ENCODE measurements at places on chromosomes 7 and 10. TPM values are rescaled to one million over a fixed set of nuclear protein-coding genes. Genes with fewer than 3 reads are reported as not detected.
A peak's percentile ranks its signal among the peaks of the same experiment; 100 is the strongest.

DNA sequence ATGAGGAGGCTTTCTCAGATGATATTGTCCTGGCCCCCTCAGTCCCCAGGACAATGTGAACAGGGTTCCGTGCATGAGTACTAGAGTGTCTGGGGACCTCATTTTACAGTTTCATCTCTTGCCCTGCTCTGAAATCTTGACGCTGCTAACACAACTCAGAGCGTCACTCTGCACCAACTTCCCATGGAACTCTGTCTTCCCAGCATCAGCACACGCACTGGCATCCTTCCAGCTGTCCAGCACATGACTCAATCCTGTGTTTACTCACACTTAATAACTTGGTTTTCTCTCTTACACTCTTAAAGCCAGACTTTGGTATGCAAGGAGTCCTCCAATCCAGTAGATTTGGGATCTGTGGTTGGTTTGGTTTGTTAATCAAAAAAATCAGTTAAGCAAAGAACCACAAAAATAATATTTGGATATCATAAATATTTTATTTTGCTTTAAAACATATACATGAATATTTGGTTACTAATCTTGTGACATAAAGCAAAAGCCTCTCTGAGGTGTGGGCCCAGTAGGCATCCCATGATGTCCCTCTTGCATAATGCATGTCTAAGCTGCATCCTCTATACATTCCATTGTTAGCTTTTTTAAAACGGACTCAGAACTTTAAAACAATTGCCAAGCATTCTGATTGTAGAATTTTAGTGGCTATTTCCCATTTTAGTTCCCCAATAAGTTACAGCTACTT, 131.0 kb downstream of the CXCL12 start:
- peak; percentile 36 for DNase-seq
- H3K4me3 ChIP-seq, result no peak overlapping the region
- H3K27ac ChIP-seq, result no peak overlapping the region
- H3K4me1 ChIP-seq, result no peaks in the 10 kb centered on the region
- no peaks in the 10 kb centered on the region for H3K36me3 ChIP-seq

Gene GHRHR
- total RNA-seq, result not detected

DNA sequence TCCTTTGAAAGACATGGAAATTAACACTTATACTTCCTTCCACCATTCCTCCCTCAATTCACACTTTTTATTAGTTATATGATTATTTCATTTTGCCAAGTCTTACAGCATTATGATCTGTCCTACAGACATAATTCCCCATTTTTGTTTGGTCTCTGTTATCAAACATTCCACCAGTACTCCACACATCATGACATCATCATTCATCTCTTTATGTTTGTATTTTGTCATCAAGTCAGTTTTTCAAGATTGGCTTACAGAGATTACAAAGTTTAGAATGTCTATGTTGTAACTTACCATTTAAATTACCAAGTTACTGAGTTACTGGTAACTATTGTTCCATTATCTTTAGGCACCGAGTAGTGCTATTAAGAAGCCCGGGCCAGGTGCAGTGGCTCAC, 150.2 kb downstream of the HTR7 start:
- no peak overlapping the region for H3K4me3 ChIP-seq
- H3K27me3 ChIP-seq, result no peaks in the 10 kb centered on the region
- H3K4me1 ChIP-seq, result no peaks in the 10 kb centered on the region
- H3K27ac ChIP-seq, result no peak overlapping the region
- H3K36me3 ChIP-seq, result no peaks in the 10 kb centered on the region

Gene PON1
- total RNA-seq, result not detected

DNA sequence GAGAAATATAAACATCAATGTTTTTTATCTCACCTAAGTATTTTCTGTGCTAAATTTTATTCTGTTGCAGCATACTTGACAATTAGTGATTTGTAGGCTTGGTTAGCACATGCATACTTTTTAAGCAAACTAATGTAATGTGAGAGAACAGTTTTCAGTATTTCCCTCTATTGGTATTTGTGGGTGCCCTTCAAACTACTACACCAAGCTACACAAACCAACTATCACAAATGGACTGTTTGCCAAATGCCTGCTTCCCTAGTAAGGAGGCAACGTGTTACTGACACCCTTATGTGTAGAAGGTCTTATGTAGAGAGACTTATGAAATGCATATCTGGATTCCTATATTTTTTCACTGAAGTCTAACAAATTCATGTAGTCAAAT, 98.4 kb upstream of the FZD1 start:
- no peak overlapping the region for H3K4me3 ChIP-seq
- DNase-seq, result no peak
- H3K27me3 ChIP-seq, result no peaks in the 10 kb centered on the region
- H3K27ac ChIP-seq, result no peak overlapping the region

DNA sequence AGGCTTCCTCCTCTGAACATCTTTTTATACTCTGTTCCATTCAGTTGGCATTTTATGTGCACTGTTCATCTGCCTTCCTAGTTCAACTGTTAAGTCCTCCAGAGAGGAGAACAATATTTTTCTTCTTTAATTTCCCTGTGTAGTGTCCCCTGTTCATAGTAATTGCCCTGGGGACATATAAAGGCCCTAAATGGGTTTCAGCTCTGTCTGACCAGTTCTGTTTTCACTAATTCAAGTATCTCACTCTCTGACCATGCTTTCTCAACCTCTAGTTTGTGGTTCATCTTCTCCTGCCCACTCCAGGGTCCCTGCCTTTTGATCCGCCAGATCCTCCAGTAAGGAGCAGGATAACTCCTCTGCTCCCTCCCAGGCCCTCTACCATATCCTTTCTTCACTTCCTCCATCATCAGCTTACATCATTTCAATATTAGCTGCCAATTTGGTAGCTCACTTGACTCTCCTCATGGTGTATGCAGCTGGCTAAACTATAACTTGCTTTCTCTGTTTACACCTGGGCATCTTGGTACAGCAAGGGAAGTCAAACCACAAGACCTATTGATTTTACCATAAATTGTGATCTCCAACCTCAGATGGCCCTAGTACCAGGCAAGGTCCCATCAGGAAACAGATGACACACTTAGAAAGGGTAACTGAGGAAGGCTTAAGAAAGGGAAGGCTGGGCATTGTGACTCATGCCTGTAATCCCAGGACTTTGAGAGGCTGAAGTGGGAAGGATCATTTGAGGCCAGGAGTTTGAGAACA, 17.7 kb upstream of the C10orf67 start:
- H3K4me3 ChIP-seq, result no peak overlapping the region
- no peak for DNase-seq
- no peaks in the 10 kb centered on the region for H3K4me1 ChIP-seq
- H3K27ac ChIP-seq, result no peak overlapping the region
- no peaks in the 10 kb centered on the region for H3K27me3 ChIP-seq
